ENCODE measurements at places on chromosomes 7 and 10.

GRCh38 chr7:28237363-28237762 lies 56.8 kb upstream of the JAZF1 start:
- no peak for DNase-seq

- no peak for DNase-seq
Measured at GRCh38 chr7:43890468-43890867, 15.9 kb downstream of the URGCP start.

- no peak for DNase-seq
Measured at GRCh38 chr10:52652431-52653262, 119.9 kb downstream of the MBL2 start.

DNA sequence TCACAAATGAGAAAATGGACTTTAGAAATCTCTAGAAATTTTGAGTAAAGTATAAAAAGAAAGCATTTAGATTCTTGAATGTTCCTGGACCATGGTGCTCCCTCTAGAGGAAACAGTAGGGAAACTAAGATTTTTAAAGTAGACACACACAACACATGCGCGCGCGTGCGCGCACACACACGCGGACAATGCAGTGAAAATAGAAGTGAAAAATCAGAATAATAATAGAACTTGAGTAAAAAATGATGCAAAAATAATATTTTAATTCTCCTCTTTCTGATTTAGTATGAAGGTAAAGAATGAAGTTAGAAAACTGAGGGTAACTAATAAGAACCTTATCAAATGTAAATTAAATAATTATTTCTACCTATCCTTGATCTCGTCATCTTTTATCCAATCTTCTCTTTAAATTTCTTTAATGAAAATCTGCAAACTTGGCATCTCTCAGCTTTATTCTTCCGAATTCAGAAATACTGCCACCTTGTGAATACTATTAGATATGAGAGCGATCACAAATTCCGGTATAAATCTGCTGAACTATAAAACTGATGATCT lies 117.0 kb upstream of the AMPH start:
- DNase-seq = no peak

- DNase-seq = no peak
Measured at GRCh38 chr10:116175231-116175630, 97.8 kb downstream of the GFRA1 start.

- no peak for DNase-seq
Measured at GRCh38 chr10:69415049-69415448, 1.7 kb downstream of the TACR2 start.

- DNase-seq = no peak
Measured at GRCh38 chr7:73612598-73613269, 11.6 kb downstream of the MLXIPL start.

GRCh38 chr10:23585186-23585585 lies 146.3 kb downstream of the OTUD1 start:
- no peak for DNase-seq

- DNase-seq = no peak
Measured at GRCh38 chr10:133489816-133490588, 36.3 kb downstream of the SCART1 start.

DNA sequence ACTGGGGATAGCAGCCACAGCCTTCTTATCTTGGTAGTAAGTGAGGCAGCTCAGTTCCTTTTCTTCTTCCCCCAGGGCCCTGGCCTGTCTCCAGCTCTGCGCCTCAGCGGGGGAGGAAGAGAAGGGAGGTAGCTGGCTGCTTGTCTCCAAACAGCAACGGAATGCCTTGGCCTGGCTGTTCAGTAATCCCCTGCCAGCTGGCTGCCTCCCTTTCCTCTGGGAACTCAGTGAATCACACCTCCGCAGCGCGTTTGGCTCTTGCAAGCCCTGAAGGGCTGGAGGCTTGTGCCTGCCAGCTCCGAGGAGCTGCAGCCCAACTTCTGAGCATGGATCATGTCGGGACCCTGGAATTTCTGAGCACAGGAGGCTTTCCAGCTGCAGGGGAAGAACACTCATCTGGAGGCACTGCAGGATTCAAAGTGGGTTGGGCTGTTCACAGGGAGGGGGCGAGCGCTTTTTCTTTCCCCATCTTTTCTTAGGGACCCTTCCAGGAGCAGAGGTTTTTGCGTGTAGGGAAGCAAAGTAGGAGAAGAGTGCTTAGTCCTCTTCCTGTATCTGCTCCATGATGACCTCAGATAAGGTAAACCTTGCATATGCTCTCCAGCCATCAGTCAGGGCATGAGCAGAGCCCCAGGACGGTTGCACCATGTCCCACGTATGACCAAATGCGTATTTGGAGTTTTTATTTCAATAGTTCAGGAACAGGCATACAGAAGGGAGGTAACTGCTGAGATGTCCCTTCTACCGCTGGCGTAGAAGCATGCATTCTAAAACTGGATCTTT lies 253.2 kb upstream of the INHBA start:
- no peak for DNase-seq

GRCh38 chr7:106100863-106101629 lies 11.1 kb downstream of the SYPL1 start:
- no peak for DNase-seq

GRCh38 chr10:4638099-4638498 lies 187.9 kb upstream of the AKR1E2 start:
- no peak for DNase-seq

DNA sequence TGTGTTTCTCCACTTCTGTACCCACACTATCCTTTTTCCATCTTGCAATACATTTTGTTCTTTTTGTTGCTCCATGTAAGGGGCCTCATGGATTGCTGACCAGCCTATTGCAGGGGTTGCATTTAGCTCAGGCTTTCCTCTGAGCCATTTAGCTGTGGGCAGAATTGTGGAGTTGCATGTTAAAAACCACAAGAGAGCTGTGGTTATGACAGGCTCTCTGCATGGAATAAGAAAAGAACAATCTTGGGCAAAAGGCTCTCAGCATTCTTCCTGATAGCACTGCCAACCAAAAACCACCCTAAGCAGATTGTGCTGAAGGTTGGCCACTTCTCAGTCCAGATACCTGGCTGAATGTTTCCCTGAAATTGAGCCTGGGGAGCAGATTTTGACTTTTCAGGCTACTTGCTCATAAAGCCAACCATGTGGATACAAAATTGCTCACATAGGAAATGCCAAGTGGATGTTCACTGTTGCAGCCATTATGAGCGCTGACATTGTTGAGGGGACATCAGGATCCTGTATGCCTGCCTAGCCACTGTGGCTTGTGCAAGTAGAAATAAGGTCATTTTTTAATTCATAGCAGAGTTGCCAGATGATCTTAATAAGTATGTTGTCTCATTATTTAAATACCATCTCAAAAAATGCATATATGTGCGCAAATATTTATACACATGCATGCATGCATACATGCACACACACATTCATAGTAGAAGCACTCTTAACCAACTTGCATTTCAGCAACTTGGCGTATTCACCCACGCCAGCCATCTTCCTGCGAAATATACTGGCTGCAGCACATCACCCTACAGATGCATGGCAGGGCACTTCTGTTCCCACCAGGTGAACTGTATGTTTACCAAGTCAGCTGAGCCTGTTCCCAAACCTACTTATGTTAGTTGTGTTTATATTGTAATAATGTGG lies 695.4 kb downstream of the LRMDA start:
- DNase-seq = no peak

DNA sequence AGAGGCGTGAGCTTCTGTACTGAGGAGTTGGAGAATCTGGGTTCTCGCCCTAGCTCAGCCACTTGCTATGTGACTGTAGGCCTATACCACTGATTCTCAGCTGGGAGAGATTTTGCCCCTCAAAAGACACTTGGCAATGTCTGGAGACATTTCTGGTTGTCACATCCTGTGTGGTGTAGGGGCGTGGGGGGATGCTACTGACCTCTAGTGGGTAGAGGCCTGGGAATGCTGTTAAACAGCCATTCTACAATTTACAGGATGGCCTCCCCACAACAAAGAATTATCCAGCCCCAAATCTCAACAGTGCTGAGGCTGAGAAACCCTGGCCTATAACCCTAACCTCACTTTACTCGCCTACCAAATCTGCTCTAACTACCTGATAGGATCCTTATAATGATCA lies 58.8 kb upstream of the GAD2 start:
- DNase-seq = no peak
